ENCODE measurements at places on chromosomes 1 and 21.
A peak's percentile ranks its signal among the peaks of the same experiment; 100 is the strongest.

GRCh38 chr1:217393896-217394295 lies 237.0 kb downstream of the GPATCH2 start:
- peak; percentile 2 for DNase-seq

- DNase-seq: no peak
Measured at GRCh38 chr1:201222125-201222524, 31.5 kb downstream of the IGFN1 start.

GRCh38 chr1:153649137-153649862 lies 9.2 kb upstream of the SNAPIN start:
- DNase-seq: no peak

GRCh38 chr1:94276988-94277434 lies 39.6 kb upstream of the ARHGAP29 start:
- no peak for DNase-seq

GRCh38 chr1:90027281-90027680 lies 32.4 kb downstream of the ZNF326 start:
- no peak for DNase-seq

DNA sequence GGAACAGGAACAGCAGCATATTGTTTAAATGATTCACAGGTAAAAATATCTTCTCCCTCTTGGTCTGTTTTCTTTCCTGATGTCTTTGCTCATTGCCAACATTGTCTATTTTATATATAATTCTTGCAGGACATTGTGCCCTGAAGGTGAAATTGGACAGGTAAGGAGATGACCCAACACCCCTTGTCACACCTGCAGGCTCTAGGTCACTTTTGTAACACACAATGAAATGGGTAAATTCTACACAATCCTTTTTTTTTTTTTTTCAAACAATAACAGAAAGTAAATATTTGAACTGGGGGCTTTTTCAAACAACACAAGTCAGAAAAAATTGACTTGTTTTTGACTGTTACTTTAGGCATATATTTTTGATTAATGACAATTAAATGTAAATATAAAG lies 62.9 kb upstream of the ERG start:
- DNase-seq: no peak

DNA sequence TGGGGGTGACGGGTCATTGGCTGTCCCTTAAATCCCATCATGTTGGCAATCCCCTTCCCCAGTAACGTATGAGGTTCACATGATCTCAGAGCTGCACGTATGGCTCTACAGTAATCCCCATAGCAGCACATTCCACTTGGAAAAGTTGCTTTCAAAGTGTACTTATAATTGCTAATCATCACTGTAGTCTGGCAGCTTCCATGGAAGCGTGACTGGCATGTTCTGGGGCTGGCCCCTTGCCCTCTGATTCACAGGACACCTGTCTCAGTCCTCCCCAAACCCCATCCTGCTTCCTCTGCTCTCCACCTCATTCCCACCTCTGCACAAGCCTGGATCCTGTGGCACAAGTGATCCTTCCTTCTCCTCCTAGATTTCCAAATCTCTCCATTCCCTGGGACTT lies 102.2 kb downstream of the TSEN15 start:
- peak; percentile 47 for DNase-seq

GRCh38 chr1:28126783-28127490 lies 38.5 kb upstream of the EYA3 start:
- DNase-seq: no peak

- DNase-seq: peak; percentile 62
Measured at GRCh38 chr1:155196103-155196892, 11.4 kb downstream of the THBS3 start.

Measured in retinal pigment epithelial cell (primary cell).